Activated T-helper 1 cell treated with Interleukin-2 at 50 U/mL for 16 hours (primary cell): ENCODE measurements at places on chromosomes 7 and 10.

GRCh38 chr10:100811261-100811660 lies 65.9 kb downstream of the PAX2 start:
- no peak for DNase-seq

DNA sequence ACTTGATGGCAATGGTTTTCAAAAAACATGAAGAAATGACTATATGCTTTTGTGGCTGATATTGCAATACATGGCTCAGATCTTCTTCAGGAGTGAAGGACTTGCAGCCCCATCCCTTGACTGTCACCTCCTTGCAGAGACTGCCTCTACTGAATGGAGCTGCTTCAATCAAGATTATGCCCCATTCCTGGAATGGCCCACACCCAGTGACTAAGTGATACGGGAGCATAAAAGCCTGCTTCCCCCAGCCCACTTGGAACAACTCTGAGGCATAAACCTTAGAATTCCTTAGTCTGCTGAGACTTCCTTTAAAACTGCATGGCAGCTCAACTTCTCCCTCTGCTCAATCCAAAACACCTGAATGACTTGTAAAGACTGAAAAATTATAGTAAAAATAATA lies 957.1 kb downstream of the SORCS3 start:
- no peak for DNase-seq

DNA sequence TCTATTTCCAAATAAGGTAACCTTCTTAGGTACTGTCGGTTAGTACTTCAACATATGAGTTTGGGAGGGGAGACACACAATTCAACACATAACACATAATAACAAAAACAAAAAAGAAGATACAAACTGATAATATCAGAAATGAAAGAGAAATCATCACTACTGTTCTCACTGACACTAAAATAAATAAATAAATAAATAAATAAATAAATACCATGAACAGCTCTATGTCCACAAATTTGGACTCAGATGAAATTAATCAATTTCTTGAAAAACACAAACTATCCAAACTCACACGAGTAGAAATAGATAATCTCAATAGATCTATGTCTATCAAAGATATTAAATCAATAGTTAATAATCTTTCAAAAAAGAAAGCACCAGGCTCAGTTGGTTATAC lies 24.5 kb upstream of the SAMD9L start:
- no peak for DNase-seq

DNA sequence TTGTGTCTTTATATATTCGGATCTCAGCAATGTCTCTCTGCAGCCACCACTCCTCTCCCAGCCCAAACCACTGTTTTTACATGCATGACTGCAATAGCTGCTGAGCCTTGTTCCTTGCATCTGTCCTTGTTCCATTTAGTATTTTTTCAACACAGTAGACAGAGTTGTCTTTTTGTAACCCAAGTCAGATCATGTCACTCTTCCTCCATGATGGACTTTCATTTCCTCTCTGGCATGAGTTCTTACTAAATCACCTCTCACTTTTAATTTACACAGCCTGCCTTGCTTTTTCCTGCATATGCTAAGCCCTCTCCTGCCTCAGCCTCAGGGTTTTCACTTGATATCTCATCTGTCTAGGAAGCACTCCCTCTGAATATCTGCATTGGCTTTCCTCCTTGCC lies 353.2 kb downstream of the HGF start:
- no peak for DNase-seq

GRCh38 chr10:123516291-123516690 lies 149.9 kb upstream of the GPR26 start:
- no peak for DNase-seq

DNA sequence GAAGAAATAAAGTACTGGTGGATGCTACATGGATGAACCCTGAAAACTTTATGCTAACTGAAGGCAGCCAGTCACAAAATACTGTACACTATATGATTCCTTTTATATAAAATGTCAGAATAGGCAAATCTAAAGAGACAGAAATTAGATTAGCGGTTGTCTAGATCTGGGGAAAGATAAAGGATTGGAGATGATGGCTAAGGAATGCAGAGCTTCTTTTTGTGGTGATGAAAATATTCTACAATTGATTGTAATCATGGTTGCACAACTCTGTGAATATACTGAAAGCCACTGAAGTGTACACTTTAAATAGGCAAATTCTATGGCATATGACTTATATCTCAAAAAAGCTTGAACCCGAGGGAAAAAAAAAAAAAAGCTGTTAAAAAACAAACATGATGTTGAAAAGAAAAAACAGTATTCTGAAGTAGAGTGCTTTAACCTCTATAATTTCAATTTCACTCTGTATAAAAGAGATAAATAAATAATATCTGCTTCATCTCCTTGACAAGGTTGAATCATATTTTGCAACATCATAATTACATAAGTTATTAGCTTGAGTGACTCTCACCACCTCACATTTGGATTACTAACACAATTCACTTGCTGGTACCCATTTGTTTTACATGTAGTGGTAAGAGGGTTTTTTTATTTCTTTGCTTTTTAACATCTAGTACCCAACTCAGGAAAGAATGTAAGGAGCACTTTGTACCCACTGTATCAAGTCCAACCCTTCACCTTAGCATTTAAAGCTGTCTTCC lies 2.8 kb upstream of the GNAI1 start:
- no peak for DNase-seq

DNA sequence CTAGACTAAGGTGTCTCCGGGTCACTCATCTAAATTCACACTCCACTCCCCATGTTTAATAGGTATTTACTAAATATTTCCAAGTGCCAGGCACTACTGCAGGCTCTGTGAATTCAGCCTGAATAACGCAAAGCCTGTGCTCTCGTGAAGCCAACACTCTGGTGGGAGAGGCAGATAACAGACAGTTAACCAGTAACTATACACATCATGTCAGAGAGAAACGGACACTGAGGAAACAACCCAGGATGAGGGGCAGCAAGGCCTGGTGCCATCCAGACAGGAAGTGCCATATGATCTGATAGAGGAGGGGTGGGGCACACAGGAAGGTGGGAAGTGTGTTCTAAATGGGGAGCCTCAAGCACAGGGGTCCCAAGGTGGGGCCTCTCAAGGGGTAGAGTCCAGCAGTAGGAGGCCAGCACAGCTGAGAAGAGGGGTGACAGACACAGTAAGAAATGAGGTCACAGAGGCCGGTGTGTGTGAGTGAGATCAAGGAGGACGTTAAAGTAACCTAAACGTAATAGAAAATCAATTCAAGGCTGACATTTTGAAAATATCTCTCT lies 85.3 kb downstream of the LARP4B start:
- DNase-seq: no peak
